Activated CD4-positive, alpha-beta T cell treated with anti-CD3 and anti-CD28 coated beads for 48 hours (primary cell): ENCODE measurements at places on chromosomes 16 and 17.

DNA sequence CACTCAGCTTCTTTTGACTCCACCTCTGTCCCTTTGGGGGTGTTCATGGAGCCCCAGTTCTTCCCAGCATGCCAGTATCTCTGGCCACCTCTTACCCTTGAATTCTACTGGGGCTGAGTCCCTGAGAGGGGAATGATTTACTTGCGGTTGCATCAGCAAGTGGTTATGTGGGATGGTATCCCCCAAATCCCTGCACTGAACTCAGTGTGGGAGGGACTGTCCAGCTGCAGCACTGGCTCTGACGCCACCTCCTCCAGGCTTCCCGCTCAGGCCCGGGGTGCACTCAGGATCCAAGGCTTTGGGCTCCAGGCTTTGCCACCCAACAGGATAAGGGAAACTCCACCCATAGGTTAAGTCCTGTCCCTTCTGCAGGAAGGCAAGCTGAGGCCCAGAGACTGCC, 21.1 kb upstream of the BRD7 start:
- DNase-seq, result no peak

- DNase-seq, result no peak
Observed at GRCh38 chr16:85181739-85182129, 69.5 kb upstream of the CIBAR2 start.

DNA sequence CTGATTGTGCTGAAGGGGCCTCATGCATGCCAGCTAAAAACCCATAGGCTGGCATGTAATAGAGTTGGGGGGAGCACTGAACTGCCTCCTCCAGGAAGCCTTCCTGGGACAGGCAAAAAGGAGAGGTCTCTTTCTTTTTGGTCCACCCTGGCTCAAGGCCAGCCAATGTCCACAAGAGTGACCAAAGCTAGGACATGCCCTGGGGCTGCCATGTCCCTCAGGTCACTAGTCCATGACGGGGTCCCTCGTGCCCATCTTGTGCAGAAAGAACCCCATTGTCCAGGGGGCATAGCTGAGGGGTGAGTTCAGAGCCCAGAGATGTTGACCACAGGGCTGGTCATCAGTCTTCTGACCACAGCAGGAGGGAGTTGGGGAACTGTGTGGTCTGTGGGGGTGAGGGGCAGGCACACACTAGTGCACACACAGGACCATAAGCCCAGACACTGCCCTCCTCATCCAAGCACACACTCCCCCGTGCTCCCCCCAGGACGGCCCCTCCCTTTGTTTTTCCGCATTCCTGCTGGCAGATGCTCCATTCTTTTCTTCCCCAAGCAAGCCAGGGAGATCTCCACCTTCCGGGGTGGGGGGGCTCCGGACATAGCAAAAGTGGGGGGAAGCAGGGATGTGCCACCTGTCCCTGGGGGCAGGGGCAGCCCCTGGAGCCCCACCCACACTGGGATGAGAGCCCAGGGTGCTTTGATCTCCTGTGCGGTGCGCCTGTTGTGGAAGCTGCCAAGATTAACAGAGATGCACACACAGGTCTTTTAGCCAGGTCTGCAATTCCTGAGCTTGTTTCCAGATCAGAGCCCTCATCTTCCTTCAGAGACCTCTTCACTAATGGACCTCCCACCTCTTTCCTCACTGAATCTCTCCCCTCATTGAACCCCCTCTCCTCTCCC, 25.2 kb upstream of the PHB1 start:
- DNase-seq, result no peak

GRCh38 chr16:65305266-65305959, 183.6 kb upstream of the CDH11 start:
- DNase-seq, result no peak

- DNase-seq, result peak; percentile 83
Observed at GRCh38 chr16:89860747-89861304, 12.6 kb upstream of the TCF25 start.
